A549 (cell line): ENCODE measurements at places on chromosomes 3 and 15.

- no peak for DNase-seq
These were observed 115.7 kb upstream of the P2RY1 start for GRCh38 chr3:152719264-152719663.

DNA sequence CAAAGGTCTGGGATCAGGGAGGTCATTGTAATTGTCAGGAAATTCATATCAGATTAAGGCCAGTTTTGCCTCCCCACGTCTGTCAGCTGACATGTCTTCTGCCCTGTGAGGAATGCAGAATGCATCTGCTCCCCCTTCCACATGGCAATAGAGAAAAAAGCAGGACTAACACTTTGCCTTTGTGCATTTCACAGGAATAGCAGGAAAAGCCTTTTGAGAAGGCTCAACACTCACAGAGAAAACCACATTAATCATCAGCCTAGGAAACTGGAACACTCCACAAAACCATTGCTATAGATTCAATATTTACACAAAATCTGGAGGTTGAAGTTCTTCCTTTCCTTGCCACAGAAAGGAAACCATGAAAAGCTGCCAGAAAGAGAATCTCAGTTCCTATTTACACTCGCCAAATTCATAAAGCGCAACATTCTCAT, 165.2 kb upstream of the HES1 start:
- DNase-seq = no peak

DNA sequence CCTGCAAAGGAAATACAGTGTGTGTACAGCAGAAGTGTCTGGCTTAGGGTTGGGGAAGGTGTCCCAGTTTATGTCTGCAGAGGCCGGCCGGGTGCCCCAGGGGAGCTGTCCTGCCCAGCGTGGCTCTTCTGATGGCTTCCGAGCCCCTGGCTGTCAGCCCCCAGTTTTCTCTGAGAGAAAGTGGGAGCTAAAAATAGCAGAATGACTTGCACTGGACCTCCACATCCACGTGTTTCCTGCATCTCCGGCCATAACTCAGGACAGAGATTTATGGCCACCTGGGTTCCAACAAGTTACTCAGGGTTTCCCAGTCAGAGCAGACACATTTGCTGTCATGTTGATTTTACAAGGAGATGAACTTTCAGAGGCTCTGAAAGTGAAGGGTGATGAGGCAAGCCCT, 192.0 kb downstream of the ATP10A start:
- DNase-seq = no peak

- DNase-seq = peak; percentile 63
These were observed 4.4 kb upstream of the CLDN11 start for GRCh38 chr3:170414202-170414663.

DNA sequence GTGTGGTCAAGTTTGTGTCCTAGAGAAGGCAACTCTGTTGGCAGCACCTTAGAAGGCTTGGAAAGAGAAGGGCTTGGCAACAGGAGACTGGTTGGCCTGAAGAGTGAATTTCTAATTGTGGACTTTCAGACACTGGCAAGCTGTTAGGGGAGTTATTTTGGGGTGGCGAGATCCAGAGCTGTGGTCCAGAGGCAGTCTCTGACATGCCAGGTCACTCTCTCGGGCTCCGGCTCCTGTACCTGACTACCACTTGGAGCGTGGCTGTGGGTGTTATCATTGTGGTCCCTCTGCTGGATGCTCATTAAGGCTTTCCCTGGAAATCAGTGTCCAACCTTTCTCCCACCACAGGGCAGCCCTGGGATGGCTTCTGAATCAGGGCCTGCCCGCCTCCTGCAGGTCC, 209.0 kb downstream of the SLCO3A1 start:
- no peak for DNase-seq

GRCh38 chr15:84904419-84904818, 20.0 kb downstream of the SLC28A1 start:
- DNase-seq = no peak

DNA sequence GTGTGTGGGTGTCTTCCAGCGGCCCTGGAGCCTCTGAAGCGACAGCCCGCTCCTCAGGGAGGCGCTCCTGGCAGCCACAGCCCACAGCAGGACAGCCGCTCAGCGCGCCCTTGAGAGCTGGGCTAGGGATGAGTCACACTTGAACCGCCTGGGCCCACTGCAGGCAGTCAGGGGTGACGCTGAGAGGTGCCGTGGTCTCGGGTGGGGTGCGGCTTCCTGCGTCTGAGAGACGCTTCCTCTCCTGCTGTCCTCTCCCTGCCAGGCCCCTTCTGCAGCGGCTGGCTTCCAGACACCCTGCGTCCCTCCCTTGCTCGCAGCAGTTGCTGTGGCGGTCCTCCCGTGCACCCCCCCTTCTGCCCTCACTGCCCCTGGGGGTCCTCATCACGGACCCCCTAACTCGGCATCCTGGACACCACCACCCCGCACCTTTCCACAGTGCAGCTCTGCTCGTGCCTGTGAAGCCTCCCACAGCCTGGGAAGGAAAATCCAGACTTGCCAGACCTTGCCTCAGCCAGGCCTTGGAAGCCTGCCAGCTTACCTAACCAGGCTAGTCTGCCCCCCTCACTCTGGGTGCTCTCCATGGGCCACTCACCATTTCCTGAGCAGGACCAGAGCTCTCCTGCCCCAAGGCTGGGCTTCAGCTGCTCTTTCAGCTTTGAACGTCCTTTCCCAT, 1.1 kb upstream of the SPTBN5 start:
- peak; percentile 13 for DNase-seq

DNA sequence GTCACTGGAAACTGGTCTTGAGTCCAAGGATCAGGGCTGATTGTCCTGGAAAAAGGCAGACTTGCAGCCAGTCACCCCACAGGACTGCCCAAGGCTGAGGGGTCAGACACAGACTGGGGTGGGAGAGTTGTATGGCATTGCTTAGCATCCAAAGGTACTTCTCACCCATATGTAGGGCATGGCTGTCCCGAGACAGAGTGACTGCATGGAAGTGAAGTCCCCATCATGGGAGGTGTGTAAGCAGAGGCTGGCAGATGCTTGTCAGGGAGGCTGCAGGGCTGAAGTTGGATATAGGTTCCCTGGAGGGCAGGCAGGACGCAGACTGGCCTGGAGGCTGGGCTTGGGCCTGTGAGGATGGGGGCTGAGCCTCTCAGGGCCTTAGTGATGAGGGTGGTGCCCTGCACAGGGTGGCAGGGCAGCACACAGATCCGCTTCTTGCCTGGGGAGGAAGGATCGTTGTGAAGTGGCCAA, 31.1 kb downstream of the PSTPIP1 start:
- DNase-seq = no peak

- DNase-seq = no peak
These were observed 30.9 kb downstream of the UBE2E1 start for GRCh38 chr3:23836536-23837230.

DNA sequence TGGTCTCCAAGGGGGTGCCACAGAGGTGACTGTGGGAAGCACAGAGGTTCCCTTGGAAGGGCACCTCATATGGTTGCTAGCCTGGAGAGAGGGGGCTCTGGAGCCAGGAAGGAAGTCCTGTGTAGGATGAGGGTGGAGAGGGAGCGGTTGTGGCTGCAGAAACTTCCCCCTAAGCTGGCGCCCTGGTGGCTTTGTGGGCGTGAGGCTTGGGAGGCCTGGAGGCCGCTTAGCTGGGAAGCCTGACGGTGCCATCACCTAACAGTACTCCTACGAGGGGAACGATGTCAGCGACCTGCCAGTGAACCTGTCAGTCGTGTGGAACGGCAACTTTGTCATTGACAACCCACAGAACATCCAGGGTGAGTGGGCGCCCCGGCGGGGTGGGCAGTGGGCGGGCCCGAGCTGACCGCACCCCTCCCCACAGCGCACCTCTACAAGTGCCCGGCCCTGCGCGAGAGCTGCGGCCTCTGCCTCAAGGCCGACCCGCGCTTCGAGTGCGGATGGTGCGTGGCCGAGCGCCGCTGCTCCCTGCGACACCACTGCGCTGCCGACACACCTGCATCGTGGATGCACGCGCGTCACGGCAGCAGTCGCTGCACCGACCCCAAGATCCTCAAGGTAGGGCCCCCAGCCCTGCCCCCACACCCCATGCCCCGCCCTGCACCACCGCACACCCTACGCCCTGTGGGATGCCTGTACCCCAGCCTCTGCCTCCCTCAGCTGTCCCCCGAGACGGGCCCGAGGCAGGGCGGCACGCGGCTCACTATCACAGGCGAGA, 31.0 kb downstream of the PLXNA1 start:
- DNase-seq = no peak

DNA sequence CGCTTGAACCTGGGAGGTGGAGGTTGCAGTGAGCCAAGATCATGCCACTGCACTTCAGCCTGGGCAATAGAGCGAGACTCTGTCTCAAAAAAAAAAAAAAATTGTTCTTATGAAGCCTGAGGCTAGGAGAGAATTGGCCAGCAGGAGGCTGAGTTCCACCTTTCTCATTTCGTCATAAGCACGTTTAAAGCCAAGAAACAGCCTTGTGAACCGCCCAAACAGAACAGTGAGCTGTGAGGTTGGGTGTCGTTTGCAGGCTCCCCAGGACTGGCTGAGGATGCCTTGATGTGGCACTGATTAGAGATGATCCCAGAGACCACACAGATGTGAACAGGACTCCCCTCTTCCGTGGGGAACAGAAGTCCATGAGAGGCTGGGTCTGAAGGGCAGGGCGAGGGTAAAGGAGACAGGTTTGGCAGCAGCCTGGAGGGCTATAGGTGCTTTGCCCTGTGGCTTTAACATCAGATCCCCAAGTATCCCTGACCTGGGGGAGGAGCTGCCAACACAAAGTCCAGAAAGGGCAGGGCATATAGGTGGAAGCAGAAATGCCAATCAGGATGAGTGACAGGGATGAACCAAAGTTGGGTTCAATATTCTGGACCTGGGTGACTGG, 52.9 kb downstream of the CLEC3B start:
- DNase-seq = peak; percentile 46

DNA sequence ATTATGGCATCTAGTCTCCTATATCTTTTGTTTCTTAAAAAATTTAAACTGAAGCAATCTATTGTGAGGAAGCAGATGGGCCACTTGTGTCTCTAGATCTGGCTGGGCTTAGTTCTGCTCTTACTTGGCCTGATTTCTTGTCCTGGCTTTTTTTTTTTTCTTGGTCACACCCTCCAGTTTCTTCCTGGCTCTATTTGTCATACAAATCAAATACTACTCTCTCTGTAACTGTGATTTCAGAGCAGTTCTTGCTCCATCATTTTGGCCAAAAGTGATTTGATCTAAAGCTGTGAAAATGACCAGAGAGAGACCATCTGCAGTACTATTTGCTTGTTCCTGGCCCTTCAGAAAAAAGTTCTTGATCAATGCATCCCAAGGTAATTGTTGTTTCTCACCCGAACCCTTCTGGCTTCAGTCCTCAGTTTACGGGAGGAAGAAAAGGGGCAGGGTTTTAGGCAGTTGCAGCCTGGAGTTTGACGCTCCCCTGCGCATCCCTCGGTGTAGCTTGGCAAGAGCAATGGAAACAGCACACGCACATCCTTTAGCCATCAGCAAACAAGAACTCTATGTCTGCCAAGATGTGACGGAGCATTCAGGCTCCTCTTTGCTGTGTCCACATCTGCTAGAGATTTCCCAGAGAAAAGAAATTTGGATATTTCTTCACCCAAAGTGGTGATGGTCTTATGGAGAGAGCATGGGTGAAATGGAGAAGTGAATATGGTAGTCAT, 31.6 kb downstream of the CHST2 start:
- no peak for DNase-seq

GRCh38 chr3:17040990-17041377, 156.2 kb downstream of the PLCL2 start:
- DNase-seq = no peak

- no peak for DNase-seq
These were observed 214.1 kb downstream of the TNIK start for GRCh38 chr3:171245796-171246765.

GRCh38 chr15:43511012-43511885, 6.2 kb upstream of the MAP1A start:
- DNase-seq = peak; percentile 52

- DNase-seq = no peak
These were observed 17.0 kb downstream of the SUCLG2 start for GRCh38 chr3:67637255-67637900.

DNA sequence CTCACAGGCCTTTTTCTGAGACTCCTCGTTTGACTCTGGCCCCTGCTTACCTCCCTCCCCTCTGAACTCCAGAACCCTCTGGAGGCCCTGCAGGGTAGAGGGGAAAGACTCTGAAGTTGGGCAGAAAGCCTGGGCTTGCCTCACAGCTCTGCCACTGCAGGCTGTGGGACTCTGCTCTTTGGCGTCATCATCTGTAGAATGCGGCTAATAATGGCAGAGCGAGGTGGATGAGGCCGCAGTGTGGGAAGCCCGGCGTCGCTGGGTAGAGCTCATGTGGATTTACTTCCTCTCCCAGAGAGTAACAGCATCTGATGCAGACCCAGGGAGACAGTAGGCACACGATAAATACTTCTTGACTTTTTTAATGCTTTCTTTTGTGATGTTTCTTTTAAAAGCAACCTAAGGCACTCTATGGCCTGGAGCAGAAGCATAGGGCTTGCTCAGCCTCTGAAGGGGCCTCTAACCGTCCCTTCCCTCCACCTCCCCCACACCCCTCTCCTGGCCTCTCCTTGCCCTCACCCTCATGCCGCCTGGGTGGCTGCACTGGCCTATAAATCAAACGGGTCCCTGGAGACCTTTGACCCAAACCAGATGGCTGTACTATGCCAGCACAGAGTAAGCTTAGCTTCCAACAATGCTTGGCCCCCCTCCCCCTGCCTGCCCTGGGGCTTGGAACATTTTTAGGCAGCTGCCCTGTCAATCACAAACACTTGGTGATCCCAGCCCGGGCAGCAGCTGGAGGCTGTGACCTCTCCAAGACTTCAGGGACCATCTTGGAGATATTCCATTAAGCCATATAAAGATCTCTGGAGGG, 32.9 kb downstream of the SPSB4 start:
- DNase-seq = no peak

- no peak for DNase-seq
These were observed 33.4 kb downstream of the FGD5 start for GRCh38 chr3:14852058-14852594.

DNA sequence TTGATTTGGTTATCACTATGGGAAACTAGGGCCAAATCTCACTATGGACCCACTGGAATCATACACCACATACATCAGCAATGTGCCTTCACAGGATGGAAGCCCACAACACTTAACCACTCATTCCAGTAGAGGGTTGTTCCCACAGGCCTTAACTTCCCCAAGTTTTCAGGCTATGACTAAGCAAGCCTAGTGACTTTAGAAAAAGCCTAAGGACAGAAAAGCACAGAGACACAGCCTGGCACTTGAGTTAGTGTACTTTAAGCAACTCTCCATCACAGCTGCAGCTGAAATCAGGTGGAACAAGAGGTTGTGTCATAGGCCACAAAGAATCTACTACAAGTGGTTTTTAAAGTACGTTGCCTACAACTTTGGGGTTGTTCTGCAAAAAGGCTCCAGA, 128.7 kb downstream of the LRRN1 start:
- no peak for DNase-seq

DNA sequence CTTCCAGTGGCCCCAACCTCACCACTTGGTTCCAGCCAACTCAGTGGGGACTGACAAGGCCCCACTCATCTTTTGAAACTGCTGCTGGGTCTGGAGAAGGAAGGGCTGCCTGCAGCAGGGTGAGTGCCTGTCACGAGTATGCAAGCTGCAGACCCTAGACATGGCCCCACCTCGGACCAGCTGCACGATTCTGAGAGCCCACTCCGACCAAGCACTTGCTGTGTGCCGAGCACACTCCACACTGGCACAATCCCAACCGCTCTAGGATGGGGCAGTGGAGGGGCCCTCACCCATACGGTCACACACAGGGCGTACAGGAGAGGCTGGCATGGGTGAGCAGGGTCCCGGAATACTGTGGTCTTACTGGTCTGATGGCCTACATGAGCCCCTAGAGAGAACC, 8.0 kb upstream of the PLXND1 start:
- no peak for DNase-seq
